Mucosa of gallbladder (tissue), 1 donor: ENCODE measurements at places on chromosomes 7 and 10. TPM values are rescaled to one million over a fixed set of nuclear protein-coding genes. Genes with fewer than 3 reads are reported as not detected.

- DNase-seq: no peak
Measured at GRCh38 chr10:106551501-106552062, 612.9 kb downstream of the SORCS1 start.

DNA sequence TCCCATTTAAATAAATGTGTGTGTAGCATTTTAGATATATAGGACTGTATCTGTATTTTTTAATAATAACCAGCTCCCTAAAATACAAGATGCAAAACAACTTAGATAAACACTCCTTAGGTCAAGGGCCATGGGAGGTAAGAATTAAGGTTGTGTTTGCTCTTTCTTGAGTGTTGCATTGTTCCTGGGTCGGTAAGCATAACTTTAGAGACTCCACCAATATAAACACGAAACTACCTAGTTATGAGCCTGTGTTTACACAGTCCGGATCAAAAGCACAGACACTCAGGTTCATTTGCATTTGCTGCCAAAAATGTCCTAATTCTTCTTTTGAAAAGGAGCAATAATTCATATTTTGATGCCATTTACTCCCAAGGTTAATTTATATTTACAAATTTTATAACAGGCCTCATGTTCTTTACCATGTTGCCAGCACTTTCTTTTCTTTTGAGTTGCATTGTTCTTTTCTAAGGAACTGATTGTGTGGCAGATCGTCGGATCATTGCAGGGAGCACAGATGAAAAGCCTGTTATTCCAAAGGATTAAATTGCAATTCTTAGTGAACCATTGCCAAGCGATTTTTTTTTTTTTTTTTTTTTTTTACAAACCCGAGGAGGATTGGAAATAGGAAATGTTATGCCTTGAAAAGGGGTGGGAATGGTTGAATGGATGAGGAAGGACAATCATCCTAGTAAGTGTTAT lies 45.8 kb upstream of the GLCCI1 start:
- no peak for DNase-seq

- DNase-seq: no peak
Measured at GRCh38 chr7:152617056-152617455, 58.9 kb downstream of the XRCC2 start.

LRIT1 gene
- not detected for total RNA-seq

MGAM2 gene
- 2.6 TPM for total RNA-seq

ECHDC3 gene
- total RNA-seq: 4.1 TPM

HTR5A gene
- not detected for total RNA-seq
